ENCODE measurements at places on chromosomes 5 and 9.

- no peak for DNase-seq
Measured at GRCh38 chr9:84238652-84239051, 101.9 kb downstream of the SLC28A3 start.

- DNase-seq = no peak
Measured at GRCh38 chr5:143968071-143968878, 156.3 kb downstream of the HMHB1 start.

- no peak for DNase-seq
Measured at GRCh38 chr5:147393874-147394672, 115.8 kb downstream of the DPYSL3 start.

DNA sequence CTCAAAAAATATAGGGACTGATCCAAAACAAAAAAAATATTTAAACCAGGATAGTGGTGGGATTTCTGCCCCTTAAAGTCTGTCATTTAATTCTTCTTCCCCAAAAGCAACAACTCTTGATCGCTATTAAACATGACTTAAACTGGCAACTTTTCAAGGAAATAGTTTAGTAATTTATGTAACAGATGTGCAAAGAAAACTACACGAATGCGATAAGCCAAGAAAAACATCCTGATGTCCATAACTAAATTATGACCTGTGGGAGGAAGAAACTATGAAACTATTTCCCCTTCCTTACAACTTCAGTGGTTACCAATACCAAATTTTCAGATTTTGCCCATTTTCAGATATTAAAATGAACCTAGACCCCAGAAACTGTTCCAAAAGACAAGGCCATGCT lies 31.5 kb downstream of the CLINT1 start:
- no peak for DNase-seq

GRCh38 chr9:23322392-23322791 lies 503.6 kb downstream of the ELAVL2 start:
- no peak for DNase-seq

- DNase-seq = no peak
Measured at GRCh38 chr9:71774920-71775319, 6.6 kb upstream of the CEMIP2 start.

- no peak for DNase-seq
Measured at GRCh38 chr5:168092209-168093185, 198.9 kb upstream of the WWC1 start.

GRCh38 chr9:130149654-130150286 lies 22.4 kb upstream of the NCS1 start:
- no peak for DNase-seq

DNA sequence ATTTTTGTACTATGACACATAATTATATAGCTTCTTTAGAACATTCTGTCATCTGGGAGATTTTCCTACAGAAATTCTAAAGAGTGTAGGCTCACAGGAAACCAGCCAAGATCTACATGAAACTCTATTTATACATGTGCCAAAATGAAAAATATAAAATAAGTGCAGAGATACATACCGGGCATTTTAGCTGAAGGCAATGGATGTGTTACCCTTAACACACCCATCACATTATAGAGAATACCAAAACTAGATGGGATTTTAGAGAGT lies 125.9 kb downstream of the TRIM32 start:
- no peak for DNase-seq

DNA sequence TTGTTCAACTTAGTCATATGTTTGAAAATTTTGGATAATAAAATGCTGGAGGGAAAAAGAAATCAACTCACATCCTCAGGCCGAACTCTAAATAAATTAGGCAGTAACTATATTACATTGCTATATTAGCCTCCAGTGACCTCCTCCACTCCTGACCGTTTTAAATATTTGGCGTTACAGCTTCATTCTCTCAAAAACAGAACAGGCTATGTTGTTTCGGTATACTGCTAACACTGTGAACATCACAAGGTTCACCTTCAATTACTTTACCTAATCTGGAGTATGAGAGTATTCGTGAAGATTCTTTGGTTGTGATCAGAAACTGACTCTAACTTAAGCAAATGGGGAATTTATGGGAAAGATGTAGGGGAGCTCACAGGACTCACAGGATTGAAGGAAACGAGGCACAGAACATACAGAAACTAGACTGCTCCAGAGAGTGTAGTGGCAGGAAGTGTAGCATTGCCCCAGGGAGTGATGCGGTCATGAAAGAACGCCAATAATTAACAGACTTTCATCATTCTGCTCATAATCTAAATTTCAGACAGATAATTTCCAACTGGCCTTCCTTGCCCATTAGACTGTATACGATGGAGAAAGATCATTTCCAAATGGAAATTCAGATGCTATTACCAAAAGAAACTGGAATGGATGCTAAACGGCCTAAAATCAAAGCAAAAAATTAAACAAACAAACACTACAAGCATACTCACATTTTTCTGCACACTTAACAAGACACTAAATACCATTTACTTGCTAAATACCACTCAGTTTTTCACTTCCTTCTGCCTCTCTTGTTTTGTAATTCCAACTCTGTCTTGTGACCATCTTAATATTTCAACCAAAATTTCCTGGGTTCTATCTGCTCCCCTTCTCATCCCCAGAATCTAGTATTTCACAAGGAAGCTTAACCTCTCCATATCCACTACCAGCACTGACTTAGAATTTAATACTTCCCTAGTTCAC lies 110.1 kb upstream of the LPAR1 start:
- no peak for DNase-seq

- DNase-seq = peak; percentile 60
Measured at GRCh38 chr5:15013654-15014463, 142.3 kb upstream of the ANKH start.

GRCh38 chr5:14110196-14110595 lies 32.9 kb upstream of the TRIO start:
- DNase-seq = no peak

- no peak for DNase-seq
Measured at GRCh38 chr5:55066277-55066676, 36.2 kb upstream of the GZMA start.

- no peak for DNase-seq
Measured at GRCh38 chr5:73304381-73304780, 131.4 kb downstream of the TMEM174 start.

DNA sequence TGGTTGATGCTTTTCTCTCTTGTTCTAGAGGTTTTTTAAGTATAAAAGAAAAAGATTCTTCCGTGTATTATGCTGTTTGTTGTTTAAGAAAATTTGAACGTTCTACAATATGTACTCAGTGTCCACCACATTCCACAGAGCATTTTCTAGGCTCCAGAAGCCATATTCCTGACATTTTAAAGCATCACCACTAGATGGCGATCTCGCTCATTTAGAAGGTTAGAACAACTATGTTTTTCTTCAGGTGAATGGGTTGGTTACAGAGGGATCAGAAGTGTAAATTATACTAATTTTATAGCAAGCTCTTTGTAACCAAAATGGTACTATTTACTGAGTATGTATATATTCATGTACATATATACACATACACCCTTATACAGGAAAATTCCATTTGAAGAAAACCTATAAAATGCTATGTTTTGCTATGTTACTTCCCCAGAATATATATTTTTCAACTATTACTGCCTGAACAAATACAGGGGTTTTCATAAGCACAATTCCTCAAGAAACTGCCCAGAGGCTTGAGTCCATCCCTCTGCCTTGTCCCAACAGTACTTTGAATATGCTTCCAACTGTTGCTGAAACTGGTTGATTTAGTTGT lies 284.3 kb downstream of the CCDC171 start:
- DNase-seq = no peak

GRCh38 chr5:172187118-172188032 lies 649 bp downstream of the STK10 start:
- DNase-seq = no peak

GRCh38 chr5:135543485-135544304 lies 7.9 kb upstream of the NEUROG1 start:
- DNase-seq = no peak

GRCh38 chr5:106587-106986 lies 14.6 kb downstream of the PLEKHG4B start:
- DNase-seq = no peak

GRCh38 chr5:67897980-67898379 lies 317.6 kb upstream of the PIK3R1 start:
- DNase-seq = no peak

DNA sequence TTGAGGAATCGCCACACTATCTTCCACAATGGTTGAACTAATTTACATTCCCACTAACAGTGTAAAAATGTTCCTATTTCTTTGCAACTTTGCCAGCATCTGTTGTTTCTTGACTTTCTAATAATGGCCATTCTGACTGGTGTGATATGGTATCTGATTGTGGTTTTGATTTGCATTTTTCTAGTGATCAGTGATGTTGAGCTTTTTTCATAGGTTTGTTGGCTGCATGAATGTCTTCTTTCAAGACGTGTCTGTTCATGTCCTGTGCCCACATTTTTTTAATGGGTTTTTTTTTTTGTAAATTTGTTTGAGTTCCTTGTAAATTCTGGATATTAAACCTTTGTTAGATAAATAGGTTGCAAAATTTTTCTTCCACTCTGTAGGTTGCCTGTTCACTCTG lies 615.9 kb downstream of the SEMA5A start:
- DNase-seq = no peak

- DNase-seq = no peak
Measured at GRCh38 chr5:139847790-139848507, 52.3 kb downstream of the PSD2 start.

DNA sequence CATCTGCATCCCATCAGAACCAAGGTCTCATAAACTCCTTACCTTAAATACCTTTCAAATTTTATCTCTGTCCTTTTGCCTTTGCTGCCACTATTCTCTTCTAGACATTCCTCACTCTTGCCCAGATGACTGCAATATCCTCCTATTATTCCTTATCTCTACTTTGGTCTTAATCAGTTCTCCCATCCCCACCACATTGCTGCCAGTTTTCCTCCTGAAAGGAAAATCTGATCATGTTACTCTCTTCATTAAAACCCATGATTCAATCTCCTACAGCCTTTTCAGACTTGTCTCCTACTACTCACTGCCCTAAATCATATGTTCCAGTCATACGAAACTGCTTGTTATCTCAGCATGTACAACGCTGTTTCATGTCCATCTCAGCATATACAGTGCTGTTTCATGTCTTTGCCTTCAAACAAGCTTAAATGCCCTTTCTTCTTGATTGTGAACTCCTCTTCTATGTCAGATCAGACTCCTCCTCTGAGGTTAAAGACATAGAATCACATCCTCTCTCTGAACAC lies 152.6 kb upstream of the FST start:
- no peak for DNase-seq

- DNase-seq = no peak
Measured at GRCh38 chr9:79756414-79756813, 184.6 kb downstream of the TLE4 start.

DNA sequence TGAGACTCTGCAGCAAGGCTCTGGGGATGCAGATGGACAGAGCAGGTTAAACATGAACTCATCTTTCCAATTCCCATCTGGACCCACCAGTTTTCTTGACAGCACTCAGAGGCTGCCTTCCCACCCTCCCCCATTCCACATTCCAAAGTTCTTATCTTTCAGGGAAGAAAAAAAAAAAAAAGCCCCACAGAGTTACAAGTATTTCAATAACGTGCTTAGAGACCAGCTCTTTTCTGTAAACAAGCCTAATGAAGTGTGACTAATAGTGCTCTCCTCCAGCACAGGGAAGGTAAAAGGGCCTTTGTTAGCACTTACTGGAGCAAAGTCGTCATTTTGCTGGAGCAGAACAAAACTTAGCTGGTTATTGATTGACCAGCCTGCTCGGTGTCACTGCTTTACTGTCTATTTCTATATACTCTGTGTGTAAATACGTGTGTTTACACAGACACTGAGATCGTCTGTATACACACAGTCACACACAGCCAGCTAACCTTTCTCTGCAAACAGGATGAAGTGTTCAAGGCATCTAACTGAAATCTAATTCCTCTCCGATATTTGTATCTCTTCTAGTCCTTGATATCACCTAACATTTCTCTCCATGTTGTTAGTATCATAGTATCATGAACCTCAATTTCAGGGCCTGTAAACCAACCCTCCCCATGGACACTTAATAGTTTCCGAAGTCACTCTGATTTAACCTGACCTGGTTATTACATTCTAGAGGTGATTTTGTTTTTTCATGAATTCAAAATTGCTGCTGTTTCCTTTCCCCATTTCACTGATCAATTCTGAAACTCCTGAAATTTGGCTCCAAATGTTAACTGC lies 84.9 kb downstream of the ZNF608 start:
- peak; percentile 60 for DNase-seq

GRCh38 chr5:139253115-139253514 lies 40.4 kb upstream of the MATR3 start:
- DNase-seq = no peak

- no peak for DNase-seq
Measured at GRCh38 chr9:137700911-137701310, 82.1 kb downstream of the EHMT1 start.

GRCh38 chr9:117825609-117826347 lies 121.6 kb downstream of the TLR4 start:
- no peak for DNase-seq

- DNase-seq = no peak
Measured at GRCh38 chr9:114820776-114821501, 15.1 kb upstream of the TNFSF15 start.

GRCh38 chr5:4699592-4699991 lies 440.5 kb upstream of the ADAMTS16 start:
- no peak for DNase-seq

- DNase-seq = no peak
Measured at GRCh38 chr9:3288686-3289085, 237.1 kb downstream of the RFX3 start.

DNA sequence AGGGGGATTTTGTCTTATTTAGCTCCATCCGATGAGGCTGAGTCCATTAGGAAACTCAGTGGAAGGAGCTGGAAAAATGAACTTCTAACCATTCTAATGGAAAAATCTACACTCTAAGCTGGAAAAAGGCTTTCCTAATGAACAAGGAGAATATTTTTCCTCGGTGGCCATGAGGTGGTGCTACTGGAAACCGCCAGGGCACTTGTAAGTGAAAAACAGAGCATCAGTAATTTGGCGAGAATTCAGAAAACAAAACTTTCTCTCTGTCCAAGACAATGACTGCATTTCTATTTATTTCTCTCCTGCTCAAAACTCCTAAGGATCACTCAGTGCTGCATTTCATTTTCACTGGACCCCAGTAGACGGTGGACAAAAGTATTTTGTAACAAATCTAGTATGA lies 237.6 kb downstream of the TENT4A start:
- DNase-seq = no peak

DNA sequence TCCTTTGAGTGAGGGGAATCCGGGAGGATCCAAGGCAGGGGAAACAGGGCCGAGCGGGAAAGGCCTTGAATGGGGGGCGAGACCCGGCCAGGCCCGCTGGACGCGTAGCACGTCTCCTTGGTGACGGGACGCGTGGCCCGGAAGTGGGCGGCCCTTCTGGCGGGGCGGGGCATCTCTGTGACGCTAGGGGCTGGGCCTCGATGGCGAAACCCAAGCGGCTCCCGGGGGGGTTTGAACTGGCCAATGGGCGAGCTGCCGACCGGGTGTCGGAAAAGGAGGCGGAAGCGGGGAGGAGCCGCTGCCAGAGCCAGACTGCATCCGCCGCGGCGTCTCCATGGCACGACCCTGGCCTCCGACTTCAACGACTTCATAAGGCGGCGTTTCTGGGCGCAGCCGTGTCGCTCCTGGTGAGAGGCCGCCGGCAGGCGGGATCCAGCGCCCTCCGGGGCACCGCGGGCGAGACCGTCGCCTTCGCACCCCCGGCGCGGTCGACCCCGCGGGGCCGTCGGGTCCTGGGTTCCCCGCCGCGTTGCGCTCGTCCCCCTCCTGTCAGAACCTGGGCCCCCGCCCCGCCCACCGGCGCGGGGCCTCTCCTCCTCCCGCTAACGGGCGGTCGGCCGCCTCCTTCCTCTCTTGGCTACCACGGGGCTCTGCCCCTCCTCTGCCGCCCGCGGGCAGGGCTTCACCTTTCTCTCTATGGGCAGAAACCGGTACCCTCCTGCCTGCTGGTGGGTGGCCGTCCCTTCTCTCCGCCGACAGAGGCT lies at the start of gene ODF2:
ODF2 (plus strand) TSS at position 158 of the 764 bp plus-strand sequence; CDS start at position 244, 86 bp downstream.
- peak; percentile 85 for DNase-seq

Data from DMS 273 treated with DMSO at 0.1 percent for 48 hours (cell line).